ENCODE measurements at places on chromosomes 1 and 21.
A peak's percentile ranks its signal among the peaks of the same experiment; 100 is the strongest.

GRCh38 chr21:44774972-44775371 lies 26.6 kb downstream of the UBE2G2 start:
- DNase-seq = no peak

- DNase-seq = no peak
These were observed 13.6 kb upstream of the RGS4 start for GRCh38 chr1:163055531-163055930.

- DNase-seq = no peak
These were observed 9.4 kb upstream of the KIF14 start for GRCh38 chr1:200629876-200630514.

- DNase-seq = no peak
These were observed 585.5 kb downstream of the AJAP1 start for GRCh38 chr1:5239911-5240310.

GRCh38 chr1:41028034-41028642 lies 6.6 kb upstream of the SLFNL1 start:
- DNase-seq = no peak

GRCh38 chr1:20621012-20621411 lies 12.2 kb upstream of the PINK1 start:
- DNase-seq = no peak

- no peak for DNase-seq
These were observed 72.8 kb upstream of the CD55 start for GRCh38 chr1:207248544-207249198.

DNA sequence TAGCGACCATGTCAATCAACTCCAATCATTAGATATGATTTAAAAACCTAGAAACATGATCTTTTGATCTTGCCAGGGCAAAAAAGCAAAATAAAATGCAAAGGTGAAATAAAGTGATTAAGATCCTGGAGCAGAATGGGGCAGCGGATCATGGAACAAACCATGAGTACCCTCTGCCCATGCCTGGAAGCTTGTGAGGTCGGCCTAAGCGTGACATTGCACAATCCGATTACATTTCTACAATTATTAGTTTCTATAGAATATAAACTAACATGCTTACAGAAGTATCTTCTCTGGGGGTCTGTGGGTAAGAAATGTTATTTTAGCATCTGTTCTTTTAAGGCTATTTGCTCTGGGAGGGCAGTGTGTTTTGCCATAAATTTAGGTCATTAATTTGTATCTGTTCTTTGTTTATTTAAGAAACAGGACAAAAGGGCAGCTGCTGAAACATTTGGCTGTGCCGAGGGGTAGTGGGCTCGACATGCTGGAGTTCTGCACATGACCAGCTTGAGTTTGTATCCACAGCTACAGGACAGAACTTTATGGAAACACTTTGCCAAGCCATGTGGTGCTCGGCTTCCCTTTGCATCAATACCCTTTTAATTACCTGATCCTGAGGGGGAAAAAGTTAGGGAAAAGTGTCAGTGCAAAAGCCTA lies 55.9 kb downstream of the ZBTB18 start:
- no peak for DNase-seq

DNA sequence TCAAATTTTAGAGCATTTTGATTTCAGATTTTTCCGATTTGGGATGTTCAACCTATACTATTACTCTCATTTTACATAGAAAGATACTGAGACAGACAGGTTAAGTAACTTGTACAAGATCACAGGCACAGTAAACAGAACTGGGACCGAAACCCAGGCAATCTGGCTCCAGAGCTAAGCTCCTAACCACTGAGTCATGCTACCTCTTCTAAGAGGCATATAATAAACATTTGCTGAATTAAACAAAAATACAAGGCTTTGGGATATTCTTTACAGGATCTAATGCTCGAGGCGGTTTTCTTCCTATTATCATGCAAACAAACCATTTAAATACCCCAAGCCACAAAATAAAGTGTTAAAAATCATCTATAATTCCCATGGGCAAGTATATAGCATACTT lies 50.3 kb downstream of the MCOLN2 start:
- DNase-seq = no peak

- no peak for DNase-seq
These were observed 760 bp upstream of the TINAGL1 start for GRCh38 chr1:31575369-31576140.

GRCh38 chr1:151837197-151837596 lies 2.4 kb downstream of the C2CD4D start:
- DNase-seq = no peak

- DNase-seq = peak; percentile 43
These were observed 23.2 kb downstream of the ILDR2 start for GRCh38 chr1:166952002-166952746.

DNA sequence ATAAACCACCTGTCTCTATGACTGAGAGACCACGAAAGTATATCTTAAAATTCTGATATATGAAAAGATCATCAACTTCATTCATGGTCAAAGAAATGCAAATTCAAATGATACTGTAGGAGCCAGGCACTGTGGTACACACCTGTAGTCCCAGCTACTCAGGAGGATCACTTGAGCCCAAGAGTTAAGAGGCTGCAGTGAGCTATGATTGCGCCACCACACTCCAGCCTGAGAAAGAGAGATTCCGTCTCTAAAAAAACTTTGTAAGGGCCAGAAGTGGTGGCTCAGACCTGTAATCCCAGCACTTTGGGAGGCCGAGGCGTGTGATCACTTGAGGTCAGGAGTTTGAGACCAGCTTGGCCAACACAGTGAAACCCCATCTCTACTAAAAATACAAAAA lies 17.0 kb downstream of the RERE start:
- DNase-seq = no peak

DNA sequence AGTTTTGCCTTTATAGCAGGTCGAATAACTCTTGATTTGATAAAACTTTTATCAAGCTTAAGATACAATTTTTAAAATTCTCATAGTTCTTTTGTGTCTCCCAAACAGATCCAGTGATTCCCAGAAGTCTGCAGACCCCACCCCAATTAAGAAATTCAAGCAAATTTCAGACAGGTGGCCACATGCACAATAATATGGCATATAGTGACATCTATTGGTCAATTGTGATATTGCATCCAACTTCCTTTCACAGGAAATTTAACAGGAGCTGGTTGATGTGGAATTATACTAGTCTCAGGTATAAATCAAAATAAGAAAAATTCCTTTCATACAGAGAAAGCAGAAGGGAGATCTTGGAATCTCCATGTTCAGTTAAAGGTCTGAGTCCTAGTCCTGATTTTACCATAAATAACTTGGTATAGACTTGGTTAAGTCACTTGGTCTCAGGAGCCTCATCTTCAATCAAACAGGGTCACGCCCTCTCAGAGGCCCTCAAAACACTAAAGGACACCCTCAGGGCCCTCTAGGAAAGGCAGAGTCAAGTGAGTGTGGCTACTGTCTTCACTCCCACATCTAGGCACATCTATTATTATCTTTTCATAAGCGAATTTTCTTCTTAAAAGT lies 24.1 kb downstream of the PIGM start:
- no peak for DNase-seq
